ENCODE measurements at places on chromosomes 12 and 14. TPM values are rescaled to one million over a fixed set of nuclear protein-coding genes. Genes with fewer than 3 reads are reported as not detected.

GRCh38 chr12:2997989-2998670, 38.9 kb downstream of the TEAD4 start:
- H3K36me3 ChIP-seq = no peaks in the 10 kb centered on the region
- DNase-seq = no peak
- no peak overlapping the region for H3K4me3 ChIP-seq
- no peaks in the 10 kb centered on the region for H3K27me3 ChIP-seq
- no peaks in the 10 kb centered on the region for H3K4me1 ChIP-seq

The PLA2G1B gene
- total RNA-seq = not detected

DNA sequence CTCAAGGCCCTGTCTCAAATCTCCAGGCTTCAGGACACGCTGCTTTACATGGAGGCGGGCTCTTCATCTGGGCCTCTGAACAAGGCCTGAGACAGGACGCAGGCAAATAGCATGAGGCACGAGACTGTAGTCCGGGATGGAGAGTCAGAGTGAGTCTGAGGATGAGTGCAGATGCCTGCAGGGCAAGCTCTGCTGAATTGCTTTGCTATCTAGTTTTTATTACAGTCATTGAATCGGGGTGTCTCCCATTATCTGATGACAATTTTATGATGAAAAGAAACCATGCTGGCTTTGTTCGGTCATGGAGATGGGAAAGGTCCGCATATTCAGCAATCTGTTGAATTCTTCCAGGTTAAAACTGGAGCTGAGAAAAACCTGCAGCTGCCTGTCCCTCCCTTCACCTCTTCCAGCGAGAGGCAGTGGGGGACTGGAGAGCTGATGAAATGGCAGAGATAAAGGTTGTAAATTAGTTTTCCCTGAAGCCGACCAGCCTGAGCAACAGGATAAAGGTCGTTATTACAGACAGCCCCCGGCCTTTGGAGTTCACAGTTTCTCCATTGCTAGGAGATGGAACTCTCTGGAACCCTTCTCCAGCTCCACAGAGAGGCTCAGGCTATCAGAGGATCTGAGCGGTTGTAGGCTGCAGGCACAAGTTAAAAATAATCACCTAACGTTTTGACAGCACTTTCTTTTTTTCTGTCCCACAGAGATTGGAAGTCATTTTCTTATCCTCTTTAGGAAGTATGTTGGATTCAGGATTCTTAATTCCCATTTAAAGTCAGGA, 1.3 kb upstream of the ADGRD1 start:
- H3K27ac ChIP-seq = no peak overlapping the region
- H3K4me1 ChIP-seq = peaks cover 16% of the 10 kb centered on the region
- H3K27me3 ChIP-seq = peaks cover 15% of the 10 kb centered on the region
- H3K36me3 ChIP-seq = no peaks in the 10 kb centered on the region

DNA sequence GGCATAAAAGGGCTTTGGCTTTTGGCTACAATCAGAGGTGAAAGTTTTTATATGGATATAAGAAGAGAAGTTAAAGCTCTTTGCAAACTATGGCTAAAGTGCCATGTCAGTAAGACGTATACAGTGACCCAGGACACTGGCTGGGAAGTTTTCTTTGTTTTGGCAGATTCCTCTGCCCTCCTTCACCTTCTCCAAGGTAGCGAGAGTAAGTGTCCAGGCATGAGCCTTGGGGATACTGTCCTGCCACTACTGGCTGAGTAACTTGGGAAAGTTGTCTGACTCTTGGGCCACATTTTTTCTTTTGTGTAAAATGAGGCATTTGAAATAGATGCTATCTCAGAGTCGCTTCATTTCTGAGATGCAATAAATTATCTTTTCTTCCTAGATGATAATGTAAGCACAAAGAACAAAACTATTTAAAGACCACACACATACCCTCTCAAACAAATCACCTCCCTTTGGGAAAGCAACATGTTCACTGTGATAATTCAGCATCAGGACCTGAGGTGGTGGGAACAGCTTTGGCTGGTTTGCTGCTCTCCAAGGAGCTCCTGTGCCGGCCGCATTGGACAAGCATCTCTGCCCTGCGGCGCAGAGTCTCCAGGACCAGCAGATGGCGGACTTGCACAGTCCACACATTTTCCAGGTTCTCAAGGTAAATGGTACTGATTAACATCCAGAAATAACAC, 106.3 kb downstream of the PTCSC3 start:
- H3K4me3 ChIP-seq = no peak overlapping the region
- no peaks in the 10 kb centered on the region for H3K36me3 ChIP-seq
- DNase-seq = peak; percentile 85

- H3K4me3 ChIP-seq = no peak overlapping the region
- H3K36me3 ChIP-seq = no peaks in the 10 kb centered on the region
- H3K27me3 ChIP-seq = peaks cover 17% of the 10 kb centered on the region
- no peak overlapping the region for H3K27ac ChIP-seq
- H3K4me1 ChIP-seq = peaks cover 1% of the 10 kb centered on the region
These were observed 19.4 kb downstream of the HHIPL1 start for GRCh38 chr14:99664058-99664936.

The SSTR1 gene
- total RNA-seq = 15.6 TPM

GRCh38 chr12:52151837-52152783, 39.7 kb downstream of the KRT80 start:
- peak overlapping the region; percentile 32 for H3K4me3 ChIP-seq
- peaks cover 12% of the 10 kb centered on the region for H3K27me3 ChIP-seq
- H3K4me1 ChIP-seq = peaks cover 41% of the 10 kb centered on the region

GRCh38 chr12:132160016-132160415, 15.8 kb downstream of the NOC4L start:
- no peak overlapping the region for H3K27ac ChIP-seq
- DNase-seq = no peak
- no peak overlapping the region for H3K4me3 ChIP-seq
- H3K4me1 ChIP-seq = peaks cover 13% of the 10 kb centered on the region

GRCh38 chr12:81670759-81671158, 88.4 kb downstream of the PPFIA2 start:
- no peaks in the 10 kb centered on the region for H3K36me3 ChIP-seq

The POTEG gene
- total RNA-seq = not detected

The FOXN4 gene
- total RNA-seq = not detected

The ATP23 gene
- 4.1 TPM for total RNA-seq

DNA sequence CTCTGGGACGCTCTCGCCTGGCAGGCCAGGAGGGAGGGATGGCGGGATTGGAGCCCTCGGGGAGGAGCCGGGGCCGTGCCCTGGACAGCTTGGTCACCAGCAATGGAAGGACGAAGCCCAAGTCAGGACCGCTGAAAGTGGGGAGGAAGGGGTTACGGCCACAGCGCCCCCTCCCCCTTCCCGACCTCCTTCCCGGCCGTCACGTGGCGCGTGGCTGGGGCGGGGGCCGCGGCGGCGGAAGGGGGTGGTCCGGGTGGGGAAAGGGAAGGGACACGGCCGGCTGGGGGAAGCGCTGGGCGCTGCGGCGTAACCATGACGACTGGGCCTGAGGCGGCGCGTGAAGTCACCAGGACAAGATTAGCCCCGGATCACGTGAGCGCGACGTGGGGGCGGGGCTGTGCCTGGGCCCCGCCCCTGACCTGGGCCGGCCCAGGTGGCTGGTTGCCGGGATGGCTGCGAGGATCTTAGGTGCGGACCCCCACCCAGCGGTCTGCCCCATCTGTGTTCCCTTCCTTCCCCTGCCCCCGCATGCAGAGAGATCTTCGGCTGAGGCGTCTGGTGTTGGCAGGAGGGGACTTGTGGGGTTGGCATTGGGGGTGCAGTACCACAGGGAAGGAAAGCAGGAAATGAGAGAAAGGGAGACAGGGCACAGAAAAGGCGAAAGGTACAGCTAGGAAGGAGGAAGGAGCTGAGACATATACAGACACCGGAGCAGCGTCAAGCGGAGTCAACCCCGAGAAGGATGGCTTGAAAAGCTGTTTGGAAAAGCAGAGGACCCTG, 6.2 kb downstream of the MAP3K12 start:
- DNase-seq = peak; percentile 92
- peaks cover 54% of the 10 kb centered on the region for H3K4me1 ChIP-seq
- peak overlapping the region; percentile 89 for H3K27ac ChIP-seq
- peak overlapping the region; percentile 51 for H3K4me3 ChIP-seq
- no peaks in the 10 kb centered on the region for H3K27me3 ChIP-seq

DNA sequence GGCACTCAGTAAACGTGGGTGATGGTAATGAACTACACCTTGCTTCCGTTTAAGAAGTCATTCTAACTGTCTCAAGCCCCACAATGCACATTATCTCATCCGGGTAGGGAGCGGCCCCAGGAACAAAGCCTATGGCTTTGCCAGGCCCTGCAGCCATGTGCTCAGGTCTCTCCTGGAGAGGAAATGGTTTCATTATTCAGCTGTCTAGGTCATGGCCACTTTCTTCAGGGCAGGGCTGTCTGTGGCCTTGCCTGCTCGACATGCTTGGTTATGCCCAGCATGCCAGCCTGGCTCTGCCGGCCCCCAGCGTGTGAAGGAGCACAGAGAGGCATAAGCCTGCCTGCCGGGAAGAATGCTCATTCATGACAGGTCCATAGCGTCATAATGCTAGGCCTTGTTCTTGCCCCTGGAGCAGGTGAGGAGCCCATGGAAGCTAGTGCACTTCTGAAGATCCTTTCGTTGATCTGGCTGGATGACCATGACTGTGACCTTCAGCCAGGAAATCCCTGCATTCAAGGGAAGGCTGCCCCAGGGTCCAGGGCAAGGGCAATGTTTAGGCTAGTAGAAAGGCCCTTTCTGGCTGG, 26.3 kb upstream of the FOS start:
- peaks cover 21% of the 10 kb centered on the region for H3K4me1 ChIP-seq
- DNase-seq = peak; percentile 91
- no peaks in the 10 kb centered on the region for H3K27me3 ChIP-seq
- H3K27ac ChIP-seq = peak overlapping the region; percentile 60

DNA sequence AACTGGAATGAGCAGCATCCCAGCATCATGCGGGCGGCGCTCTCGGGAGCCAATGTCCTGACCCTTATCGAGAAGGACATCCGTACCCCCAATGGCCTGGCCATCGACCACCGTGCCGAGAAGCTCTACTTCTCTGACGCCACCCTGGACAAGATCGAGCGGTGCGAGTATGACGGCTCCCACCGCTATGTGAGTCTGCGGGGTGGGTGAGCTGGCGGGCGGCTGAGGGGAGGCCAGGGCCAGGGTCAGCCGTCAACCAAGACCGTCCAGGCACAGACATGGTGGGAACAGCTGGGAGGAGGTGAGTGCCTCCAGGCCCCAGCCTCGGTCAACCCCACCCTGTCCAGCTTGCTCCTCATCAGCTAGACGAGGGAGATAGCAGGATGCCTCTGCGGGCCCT, 25.8 kb upstream of the NXPH4 start:
- no peak overlapping the region for H3K27ac ChIP-seq
- H3K27me3 ChIP-seq = no peaks in the 10 kb centered on the region
- no peak overlapping the region for H3K4me3 ChIP-seq

The SLCO1B1 gene
- total RNA-seq = not detected

The SMOC1 gene
- total RNA-seq = not detected

The KRT6A gene
- total RNA-seq = 11.9 TPM

- no peaks in the 10 kb centered on the region for H3K27me3 ChIP-seq
- peak overlapping the region; percentile 30 for H3K27ac ChIP-seq
- H3K4me3 ChIP-seq = no peak overlapping the region
- peaks cover 40% of the 10 kb centered on the region for H3K36me3 ChIP-seq
- H3K4me1 ChIP-seq = peaks cover 41% of the 10 kb centered on the region
These were observed 7.9 kb downstream of the FOXN3 start for GRCh38 chr14:89408907-89409700.

DNA sequence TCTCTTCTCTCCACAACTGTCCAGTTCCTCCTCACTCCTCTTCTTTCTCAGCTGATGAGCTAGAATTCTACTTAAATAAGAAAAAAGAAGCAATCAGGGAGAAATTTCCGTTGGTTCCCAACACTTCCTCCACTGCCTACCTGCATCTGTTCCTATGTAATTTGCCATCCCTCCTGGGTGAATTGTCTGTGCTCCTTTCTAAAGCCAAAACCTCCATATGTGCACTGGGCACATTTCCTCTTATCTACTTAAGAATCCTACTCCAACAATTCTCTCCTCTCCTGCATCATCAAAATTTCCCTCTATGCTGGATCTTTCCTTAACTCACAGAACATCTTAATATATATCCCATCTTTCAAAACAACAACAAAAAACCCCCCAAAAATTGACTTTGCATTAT, 35.2 kb downstream of the GPR65 start:
- H3K27me3 ChIP-seq = no peaks in the 10 kb centered on the region
- no peak overlapping the region for H3K4me3 ChIP-seq
- H3K4me1 ChIP-seq = peaks cover 4% of the 10 kb centered on the region
- no peak for DNase-seq

The FSCB gene
- total RNA-seq = not detected

The INHBE gene
- total RNA-seq = not detected

GRCh38 chr12:33296529-33296928, 143.1 kb downstream of the SYT10 start:
- no peaks in the 10 kb centered on the region for H3K36me3 ChIP-seq
- H3K27ac ChIP-seq = no peak overlapping the region
- no peaks in the 10 kb centered on the region for H3K27me3 ChIP-seq
- H3K4me3 ChIP-seq = no peak overlapping the region

The IAPP gene
- not detected for total RNA-seq

The CEBPE gene
- not detected for total RNA-seq

DNA sequence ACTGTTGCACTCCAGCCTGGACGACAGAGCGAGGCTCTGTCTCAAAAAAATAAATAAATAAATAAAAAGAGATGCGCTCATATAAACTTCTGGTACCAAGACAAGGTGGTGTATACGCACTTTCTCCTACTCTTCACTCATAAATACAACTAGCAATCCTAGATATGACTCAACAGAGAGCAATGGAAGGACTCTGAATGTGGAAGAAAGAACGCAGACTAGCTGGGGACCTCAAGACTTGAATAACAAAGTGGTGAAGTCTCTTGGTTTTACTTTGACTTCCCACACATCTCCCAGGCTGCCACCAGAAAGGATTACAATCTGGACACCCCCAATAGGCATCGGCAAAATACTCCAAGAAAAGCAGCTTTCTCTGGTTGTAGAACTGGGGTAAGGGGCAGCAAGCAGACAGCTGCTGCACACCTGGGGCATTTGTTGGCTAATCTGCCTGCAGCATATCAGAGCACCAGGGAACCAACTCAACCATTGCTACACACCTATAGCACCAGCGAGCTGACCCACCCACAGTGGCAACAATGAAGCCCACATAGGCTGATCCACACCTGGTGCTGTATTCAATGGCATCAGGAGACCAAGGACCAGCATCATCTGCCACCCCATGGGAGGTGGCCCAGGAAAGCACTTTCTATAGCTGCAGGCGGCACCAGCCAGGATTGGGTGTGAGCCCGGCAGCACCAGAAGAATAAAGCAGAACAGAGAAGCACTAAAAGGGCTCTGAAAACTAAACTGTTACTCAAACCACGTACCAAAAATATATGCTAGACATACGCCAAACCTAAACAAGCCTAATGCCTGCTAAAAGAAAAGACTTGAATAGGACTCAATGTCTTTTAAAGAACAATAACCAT, 1231.7 kb upstream of the TMEM132C start:
- H3K4me3 ChIP-seq = no peak overlapping the region
- DNase-seq = no peak
- H3K4me1 ChIP-seq = no peaks in the 10 kb centered on the region
- peaks cover 14% of the 10 kb centered on the region for H3K27me3 ChIP-seq
- H3K27ac ChIP-seq = no peak overlapping the region

Measured in stomach (tissue), 19 donors.